ENCODE measurements at places on chromosomes 7 and 10. TPM values are rescaled to one million over a fixed set of nuclear protein-coding genes. Genes with fewer than 3 reads are reported as not detected.

GIMAP8 gene
- total RNA-seq, result not detected

GRCh38 chr7:2488272-2488645 is 12.1 kb upstream of the GRIFIN start:
- DNase-seq, result no peak
- H3K27me3 ChIP-seq, result no peaks in the 10 kb centered on the region
- no peaks in the 10 kb centered on the region for H3K36me3 ChIP-seq
- no peak overlapping the region for H3K27ac ChIP-seq

SLC29A3 gene
- 3.9 TPM for total RNA-seq

- H3K4me1 ChIP-seq, result no peaks in the 10 kb centered on the region
- H3K36me3 ChIP-seq, result no peaks in the 10 kb centered on the region
- peaks cover 60% of the 10 kb centered on the region for H3K27me3 ChIP-seq
These were observed 36.0 kb downstream of the C10orf120 start for GRCh38 chr10:122663516-122664130.

- no peak overlapping the region for H3K27ac ChIP-seq
- H3K4me3 ChIP-seq, result no peak overlapping the region
- DNase-seq, result no peak
- H3K36me3 ChIP-seq, result no peaks in the 10 kb centered on the region
- H3K4me1 ChIP-seq, result no peaks in the 10 kb centered on the region
- H3K27me3 ChIP-seq, result no peaks in the 10 kb centered on the region
These were observed 54.8 kb upstream of the RAB11FIP2 start for GRCh38 chr10:118101501-118101900.

NMT2 gene
- total RNA-seq, result 14.4 TPM

DNA sequence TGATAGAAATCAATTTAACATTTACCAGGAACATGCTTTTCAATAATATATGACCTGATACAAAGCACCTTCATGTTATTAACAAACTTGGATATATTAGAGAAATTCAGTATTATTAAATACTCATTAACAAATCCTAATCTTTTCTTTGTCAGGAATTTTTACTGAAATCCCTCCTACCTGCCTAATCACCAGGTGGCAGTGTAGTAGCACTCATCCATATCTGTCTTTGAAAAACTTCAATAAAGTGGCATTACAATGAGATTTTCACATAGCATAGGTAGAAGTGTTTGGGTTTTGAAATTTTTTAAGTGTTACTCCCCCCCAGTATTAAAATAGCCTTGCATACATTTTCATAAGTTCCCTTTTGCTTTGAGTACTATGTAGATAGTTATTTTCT is 1246.6 kb upstream of the LRRN3 start:
- H3K4me3 ChIP-seq, result no peak overlapping the region
- DNase-seq, result peak; percentile 42
- H3K36me3 ChIP-seq, result no peaks in the 10 kb centered on the region
- H3K27me3 ChIP-seq, result no peaks in the 10 kb centered on the region
- no peaks in the 10 kb centered on the region for H3K4me1 ChIP-seq

DNA sequence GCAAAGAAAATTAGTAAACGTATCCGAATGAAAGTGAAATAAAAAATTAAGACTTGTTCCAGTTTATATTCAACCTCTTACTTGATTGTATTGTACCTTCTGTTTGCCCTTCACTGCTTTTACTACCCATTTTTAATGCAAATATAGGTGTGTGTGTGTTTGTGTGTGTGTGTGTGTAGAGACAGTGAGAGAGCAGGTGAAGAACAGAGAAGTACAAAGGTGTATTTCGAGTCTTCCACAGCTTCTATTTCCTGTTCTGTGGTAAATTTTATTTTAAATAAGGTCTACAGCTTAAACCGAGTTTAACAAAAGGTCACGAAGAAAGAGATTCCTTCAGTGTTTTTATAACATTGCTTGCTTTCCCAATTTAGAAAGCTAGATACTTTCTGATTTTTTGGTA is 12.7 kb upstream of the SVIL start:
- H3K36me3 ChIP-seq, result no peaks in the 10 kb centered on the region
- H3K27me3 ChIP-seq, result no peaks in the 10 kb centered on the region
- H3K4me3 ChIP-seq, result no peak overlapping the region
- H3K4me1 ChIP-seq, result peaks cover 37% of the 10 kb centered on the region
- H3K27ac ChIP-seq, result peak overlapping the region; percentile 25
- DNase-seq, result no peak

GRCh38 chr7:92622685-92623084 is 32.5 kb upstream of the FAM133B start:
- peaks cover 25% of the 10 kb centered on the region for H3K4me1 ChIP-seq
- H3K27me3 ChIP-seq, result no peaks in the 10 kb centered on the region
- no peak overlapping the region for H3K4me3 ChIP-seq
- no peak for DNase-seq
- H3K36me3 ChIP-seq, result no peaks in the 10 kb centered on the region

GRCh38 chr7:43394441-43395130 is 188.3 kb upstream of the STK17A start:
- 0 out of 2 replicates have a peak, but pooled peaks cover 8% of the 10 kb centered on the region for H3K4me1 ChIP-seq
- no peaks in the 10 kb centered on the region for H3K36me3 ChIP-seq
- no peak overlapping the region for H3K4me3 ChIP-seq
- H3K27ac ChIP-seq, result peak overlapping the region; percentile 20
- no peaks in the 10 kb centered on the region for H3K27me3 ChIP-seq

HOXA1 gene
- total RNA-seq, result 1.4 TPM

IGF2BP3 gene
- total RNA-seq, result 11.7 TPM
